ENCODE measurements at places on chromosomes 11 and 22.

GRCh38 chr22:41488076-41488475 is 19.2 kb downstream of the ACO2 start:
- DNase-seq = no peak

DNA sequence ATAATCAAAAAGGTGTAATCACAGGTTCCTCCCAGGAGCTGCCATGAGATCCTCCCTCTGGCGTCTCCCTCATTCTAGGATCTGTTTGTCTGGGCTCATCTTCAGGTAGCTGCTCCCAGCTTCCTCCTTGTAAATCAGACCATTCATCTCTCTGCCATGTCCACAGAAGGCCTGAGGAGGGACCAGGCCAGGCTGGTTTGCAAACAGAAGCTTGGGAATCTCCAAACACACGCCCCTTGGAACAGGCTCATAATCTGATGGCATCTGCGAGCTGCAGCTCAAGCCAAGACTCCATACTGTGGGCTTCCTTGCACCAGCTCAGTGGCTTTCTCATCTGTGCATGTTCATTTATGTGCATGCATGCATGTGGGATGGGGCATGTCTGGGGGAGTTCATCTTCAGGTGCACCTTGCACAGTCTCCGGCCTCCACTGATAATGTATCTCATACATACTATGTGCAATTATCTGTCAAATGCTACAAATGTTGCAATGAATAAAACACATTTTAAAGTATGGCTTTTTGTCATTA is 134.9 kb downstream of the NXPE2 start:
- DNase-seq = no peak

- DNase-seq = no peak
Measured at GRCh38 chr22:43990044-43990443, 34.1 kb upstream of the PARVB start.

GRCh38 chr22:44404341-44405020 is 91.7 kb upstream of the SHISAL1 start:
- DNase-seq = no peak

GRCh38 chr22:32211011-32211410 is 6.1 kb upstream of the RFPL2 start:
- DNase-seq = no peak

GRCh38 chr11:29260939-29261705 is 755.7 kb downstream of the KCNA4 start:
- no peak for DNase-seq

DNA sequence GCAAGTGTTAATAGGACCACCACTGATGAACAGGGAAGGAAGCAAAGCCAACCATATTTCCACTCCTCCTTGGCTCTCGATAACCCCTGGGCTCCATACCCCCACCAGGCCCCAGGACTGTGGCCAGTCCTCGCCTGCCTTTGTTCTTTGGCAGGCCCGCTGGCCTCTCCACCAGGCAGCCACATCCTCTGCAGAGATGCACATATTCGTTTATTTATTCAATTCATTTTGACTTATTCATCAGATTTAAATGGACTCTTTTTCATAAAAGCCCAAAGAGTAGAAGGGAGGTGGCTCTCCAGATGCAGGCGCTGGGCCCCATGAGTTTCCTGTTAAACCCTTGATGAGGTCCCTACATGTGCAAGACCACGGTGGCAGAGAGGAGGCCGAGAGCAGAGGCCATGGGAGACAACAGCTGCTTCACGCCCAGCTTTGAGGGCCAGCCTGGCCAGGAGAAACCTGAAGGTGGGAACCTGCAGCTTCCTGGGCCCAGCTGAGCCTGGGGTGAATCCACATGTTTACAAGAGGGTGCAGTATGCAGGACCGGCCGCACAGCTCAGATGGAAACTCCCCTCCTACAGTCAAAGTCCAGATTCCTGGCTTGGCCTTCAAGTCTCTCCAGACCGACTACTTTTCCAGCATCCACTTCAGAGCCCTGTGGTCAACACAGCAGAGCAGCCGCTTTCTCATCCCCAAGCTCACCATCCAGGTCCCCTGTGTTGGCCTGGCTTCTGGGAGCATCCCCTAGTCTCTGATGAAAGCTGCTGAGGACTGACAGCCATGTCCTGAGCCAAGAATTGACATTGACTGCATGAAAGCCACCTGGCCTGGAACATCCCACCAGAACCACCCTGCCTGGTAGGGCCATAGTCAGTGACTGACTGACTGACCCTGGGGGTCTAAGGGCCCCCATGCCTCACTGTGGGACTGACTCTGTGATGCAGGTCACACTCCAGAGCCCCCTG is 39.7 kb upstream of the CCND1 start:
- no peak for DNase-seq

- DNase-seq = peak; percentile 9
Measured at GRCh38 chr22:38461414-38462081, 6.3 kb upstream of the KDELR3 start.

GRCh38 chr22:29152045-29152953 is 53.4 kb upstream of the EMID1 start:
- no peak for DNase-seq

DNA sequence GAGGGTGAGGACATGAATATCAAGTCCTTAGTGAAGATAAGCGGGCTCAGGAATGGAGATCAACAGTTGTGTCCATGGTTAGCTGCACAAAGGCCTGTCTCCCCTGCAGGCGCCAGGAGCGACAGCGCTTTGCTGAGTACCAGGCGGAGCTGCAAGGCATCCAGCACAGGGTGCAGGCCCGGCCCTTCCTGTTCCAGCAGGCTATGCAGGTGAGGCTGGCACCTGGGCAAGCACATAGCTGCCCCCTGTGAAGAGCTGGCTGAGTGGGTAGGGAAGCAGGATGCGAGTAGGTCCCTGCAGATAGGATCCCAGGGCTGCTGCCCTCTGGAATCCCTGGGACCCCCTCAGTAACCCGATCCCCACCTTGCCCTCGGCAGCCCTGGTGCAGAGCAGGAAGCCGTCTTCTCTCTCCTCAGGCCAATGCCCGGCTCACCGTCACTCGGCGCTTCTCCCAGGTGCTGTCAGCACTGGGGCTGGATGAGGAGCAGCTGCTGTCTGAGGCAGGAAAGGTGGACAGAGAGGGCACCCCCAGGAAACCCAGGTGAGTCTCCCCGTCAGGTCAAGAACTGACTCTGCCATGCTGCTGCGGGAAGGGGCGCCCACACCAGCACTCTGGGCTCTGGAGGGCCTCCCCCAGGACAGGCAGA is 2.6 kb upstream of the SART1 start:
- no peak for DNase-seq

GRCh38 chr22:45421349-45422055 is 8.0 kb downstream of the RIBC2 start:
- DNase-seq = no peak

DNA sequence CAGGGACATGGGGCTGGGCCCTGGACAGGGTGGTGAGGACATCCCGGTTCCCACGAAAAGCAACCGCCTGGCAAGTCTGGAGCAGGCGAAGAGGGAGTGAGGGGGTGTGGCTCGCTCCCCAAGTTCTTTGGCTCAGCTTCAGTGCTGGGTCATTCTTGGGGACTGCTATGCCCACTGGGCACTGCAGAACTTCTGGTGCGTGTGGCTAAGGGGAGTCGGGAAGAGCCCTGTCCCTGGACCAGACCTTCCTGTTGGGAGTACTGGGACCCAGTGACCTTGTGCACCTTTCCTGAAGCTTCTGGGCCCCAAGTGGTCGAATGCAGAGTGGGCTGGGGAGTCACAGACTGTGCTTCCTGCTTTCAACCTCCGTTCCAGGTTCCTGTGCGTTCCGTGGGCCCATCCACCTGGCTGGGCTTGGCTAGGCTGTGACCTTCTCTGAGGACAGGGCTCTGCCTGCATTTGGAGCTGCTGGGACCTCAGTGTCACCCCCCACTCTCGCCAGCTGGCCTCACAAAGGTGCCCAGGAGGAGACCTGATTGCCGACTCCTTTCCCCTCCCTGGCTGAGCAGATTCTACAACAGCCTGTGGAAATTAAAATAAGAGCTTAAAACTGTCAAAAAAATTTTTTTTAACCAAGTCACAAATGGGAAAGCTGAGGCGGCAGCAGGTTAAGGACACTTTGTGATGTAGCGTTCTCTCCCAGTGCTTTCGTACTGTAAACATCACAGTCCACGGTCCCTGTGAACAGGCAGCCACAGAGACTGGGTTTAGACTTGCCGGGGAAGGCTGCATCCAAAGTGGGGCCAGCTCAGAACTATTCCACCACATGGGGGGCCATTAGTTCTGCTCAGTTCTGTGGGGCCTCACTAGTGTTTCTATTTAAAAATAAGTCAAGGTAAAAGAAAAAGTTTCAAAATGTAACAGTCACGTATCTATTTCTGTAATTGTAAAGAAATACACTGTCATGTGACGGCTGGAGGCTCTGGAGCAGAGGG is 63.8 kb upstream of the WNT7B start:
- no peak for DNase-seq

Measured in AML-193 (cell line).